ENCODE measurements at places on chromosomes 4 and X.

DNA sequence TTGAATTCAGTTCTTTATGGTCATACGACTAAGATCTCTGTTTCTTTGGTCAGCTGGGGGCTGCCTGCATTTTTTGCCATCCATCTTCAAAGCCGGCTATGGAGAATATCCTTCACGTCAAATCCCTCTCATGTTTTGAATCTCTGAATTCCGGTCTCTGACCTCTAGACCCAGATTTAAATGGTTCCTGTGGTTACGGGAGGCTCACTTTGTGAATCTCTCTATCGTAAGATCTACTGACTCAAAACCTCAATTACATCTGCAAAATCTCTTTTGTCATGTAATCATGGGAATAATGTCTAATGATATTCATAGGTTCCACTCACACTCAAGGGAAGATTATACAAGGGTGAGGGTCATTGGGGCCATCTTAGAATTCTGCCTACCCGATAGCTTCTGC is 5.7 kb upstream of the MPC1L start:
- DNase-seq: no peak

DNA sequence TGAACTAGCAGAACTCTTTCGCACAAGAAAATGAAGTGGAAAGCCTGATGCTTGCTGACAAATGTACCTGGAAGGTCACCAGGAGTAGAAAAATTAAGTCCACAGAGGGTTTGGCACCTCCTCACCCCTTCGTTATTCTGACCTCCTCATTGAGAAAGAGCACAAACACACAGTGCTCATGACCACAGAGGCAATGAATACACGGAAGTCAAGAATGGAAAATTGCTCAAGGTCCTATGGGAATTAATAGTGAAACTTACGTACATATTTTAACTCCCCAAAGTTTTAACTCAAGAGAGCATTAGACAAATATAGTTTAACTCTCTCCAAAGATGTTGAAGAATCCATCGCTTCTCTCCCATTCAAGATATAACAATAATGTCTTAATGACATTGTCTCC is 83.6 kb upstream of the CAMK2D start:
- no peak for DNase-seq

DNA sequence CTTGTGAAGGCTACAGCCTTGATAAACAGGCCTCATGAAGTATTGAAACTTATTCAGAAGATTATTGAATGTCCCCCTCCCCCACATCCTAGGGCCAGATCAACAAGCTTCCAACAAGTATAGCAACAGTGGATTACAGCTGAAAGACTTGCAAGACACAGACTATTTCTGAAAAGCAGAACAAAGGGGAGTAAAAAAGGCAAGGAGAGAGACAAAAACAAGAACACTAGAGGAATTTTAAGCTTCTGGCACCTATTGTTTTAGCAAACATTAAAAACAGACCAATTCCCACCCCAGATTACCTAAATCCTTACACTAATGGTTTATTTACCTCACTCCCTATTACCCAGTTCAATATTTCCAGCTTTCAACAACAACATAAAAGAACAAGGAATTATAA is 446.3 kb upstream of the FSTL5 start:
- no peak for DNase-seq

GRCh38 chr4:151098979-151099228 is 524 bp upstream of the RPS3A start:
- DNase-seq: no peak

- peak; percentile 46 for DNase-seq
These were observed 19.7 kb upstream of the ABCG2 start for GRCh38 chr4:88177983-88178625.

- no peak for DNase-seq
These were observed 13.0 kb upstream of the TBC1D9 start for GRCh38 chr4:140769209-140769608.

- peak; percentile 1 for DNase-seq
These were observed 670.3 kb upstream of the FAM241A start for GRCh38 chr4:111475001-111475400.

DNA sequence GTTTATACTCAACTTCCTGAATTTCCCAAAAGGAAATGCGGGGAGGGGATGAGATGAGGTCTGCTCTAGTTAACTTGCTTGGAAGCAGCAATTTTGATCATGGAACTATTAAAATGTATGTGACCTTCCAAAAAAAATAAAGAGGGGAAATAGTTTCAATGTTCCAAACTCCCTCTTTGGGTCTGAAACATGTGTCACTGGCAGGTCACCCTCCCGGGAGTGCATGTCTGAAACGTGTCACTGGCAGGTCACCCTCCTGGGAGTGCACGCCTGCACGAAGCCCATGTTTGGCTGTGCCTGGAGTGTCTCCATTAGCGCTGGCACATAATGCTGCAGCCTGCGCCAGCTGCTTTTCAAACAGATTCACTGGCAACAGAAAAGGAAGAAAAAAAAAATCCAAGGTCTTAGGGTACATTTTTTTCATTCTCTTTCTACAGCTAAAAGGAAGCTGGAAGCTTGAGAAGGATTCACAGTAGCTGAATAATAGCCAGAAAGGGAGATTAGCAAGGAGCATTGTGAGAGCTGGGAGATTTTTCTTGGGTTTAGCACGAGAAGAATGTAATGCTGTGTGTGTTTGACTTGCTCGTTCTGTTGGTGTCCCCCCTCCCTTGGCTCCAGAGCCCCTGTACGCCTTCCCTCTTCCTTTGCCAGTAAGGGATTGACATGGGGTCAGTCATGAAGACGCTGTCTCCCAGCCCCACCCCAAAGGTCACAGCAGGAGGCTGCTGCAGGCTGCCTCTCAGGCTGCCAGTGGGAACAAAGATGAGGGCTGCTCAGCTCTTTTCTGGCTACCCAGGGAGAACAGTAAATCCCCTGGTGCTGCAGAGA is 39.2 kb upstream of the TLR3 start:
- no peak for DNase-seq

GRCh38 chr4:87026800-87027495 is 92.1 kb downstream of the AFF1 start:
- DNase-seq: no peak

DNA sequence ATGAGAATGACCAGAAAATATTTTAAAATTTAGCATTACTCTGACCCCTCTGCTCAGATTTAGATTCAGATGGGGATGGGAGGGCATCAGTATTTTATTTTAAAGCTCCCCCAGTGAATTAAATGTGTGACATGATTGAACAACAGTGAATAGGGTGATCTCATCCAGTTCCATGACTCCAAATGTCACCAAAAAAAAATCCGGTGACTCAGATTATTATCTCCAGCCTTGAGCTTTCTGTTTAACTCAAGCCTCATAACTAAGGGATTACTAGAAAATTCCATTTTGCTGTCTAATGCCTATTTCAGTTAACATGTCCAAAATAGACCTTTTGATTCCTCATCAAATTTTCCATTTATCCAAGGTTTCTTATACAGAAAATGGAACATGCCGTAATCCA is 121.8 kb upstream of the TMEM47 start:
- DNase-seq: peak; percentile 3

DNA sequence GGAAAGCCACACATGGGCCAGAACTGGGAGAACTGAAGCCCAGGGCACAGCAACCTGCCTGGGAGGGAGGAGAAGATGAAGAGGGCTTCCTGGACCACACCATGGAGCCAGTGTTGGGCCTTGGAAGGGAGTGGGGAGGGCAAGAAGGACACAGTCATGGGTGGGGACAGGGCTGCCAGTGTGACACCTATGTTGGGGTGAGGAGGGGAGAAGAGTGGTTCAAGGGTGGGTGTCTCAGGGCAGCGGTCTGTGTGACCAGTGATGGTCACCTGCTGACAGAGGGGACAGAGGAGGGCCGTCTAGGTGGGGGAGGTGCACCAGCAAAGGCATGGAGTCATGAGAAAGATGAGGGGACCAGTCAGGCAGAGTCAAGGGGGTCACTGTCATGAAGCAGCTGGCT is 13.8 kb downstream of the MAGED2 start:
- no peak for DNase-seq

- no peak for DNase-seq
These were observed 13.6 kb downstream of the ADAMTS3 start for GRCh38 chr4:72555377-72555831.

DNA sequence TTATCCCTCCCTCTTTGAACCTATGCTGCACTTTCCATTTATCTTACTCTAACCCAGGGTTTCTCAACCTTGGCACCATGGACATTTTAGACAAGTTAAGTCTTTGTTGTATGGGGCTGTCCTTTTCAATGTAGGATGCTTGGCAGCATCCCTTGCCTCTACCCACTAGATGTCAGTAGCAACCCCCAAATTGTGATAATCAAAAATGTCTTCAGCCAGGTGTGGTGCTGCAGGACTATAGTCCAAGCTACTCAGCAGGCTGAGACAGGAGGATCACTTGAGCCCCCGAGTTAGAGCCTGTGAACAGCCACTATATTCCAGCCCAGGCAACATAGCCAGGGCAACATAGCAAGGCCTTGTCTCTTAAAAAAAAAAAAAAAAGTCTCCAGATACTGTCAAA is 7.0 kb downstream of the LRCH2 start:
- DNase-seq: no peak

- DNase-seq: no peak
These were observed 14.7 kb downstream of the FTSJ1 start for GRCh38 chrX:48490661-48491060.

- no peak for DNase-seq
These were observed 74.7 kb upstream of the GPM6B start for GRCh38 chrX:13891377-13892140.

DNA sequence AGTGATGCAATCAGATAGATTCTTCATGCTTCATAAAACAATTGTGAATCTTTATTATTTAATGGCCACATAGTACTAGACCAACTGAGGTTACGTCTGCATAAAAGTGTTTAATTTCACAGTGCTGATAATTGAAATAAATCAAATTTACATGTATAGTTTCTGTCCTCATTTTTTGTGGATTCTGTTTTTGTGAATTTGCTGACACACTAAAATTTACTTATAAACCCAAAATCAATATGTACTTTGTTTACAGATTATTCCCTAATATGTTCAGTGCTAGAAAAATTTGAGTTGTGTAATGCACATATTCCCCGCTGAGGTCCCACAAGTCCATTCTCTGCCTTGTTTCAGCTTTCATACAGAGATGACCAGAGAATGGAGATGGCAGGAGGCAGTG is 759.8 kb downstream of the CENPC start:
- no peak for DNase-seq

GRCh38 chr4:71584585-71584984 is 199.3 kb downstream of the GC start:
- DNase-seq: no peak

DNA sequence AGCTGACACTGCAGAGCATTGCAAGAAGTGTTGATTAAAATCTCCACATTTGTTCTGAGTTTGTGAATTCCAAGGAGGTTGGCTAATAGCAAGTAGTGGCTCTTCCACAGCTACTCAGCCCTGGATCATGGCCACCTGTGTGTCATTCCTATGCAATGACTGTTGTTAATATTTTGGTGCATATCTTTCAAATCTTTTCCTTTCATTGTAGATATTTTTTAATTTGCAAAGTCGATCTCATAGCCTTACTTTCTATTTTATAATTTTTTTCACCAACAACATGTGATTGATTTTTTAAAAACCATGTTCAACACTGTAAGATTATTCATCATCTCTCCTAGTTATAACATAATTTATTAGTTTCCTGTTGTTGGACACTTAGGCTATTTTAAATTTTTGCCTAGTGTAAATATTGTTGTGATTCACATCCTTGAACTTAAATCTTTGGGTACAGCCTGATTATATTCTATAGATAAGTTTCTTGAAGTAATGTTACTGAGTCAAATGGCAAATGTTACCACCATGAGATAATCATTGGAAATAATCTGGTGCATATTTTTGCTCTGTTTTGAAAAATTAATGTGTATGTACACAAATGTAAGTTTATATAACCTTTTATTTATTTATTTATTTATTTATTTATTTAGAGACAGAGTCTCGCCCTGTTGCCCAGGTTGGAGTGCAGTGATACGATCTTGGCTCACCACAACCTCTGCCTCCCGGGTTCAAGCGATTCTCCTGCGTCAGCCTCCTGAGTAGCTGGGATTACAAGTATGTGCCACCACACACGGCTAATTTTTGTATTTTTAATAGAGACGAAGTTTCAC is 17.1 kb upstream of the ARHGAP10 start:
- DNase-seq: peak; percentile 70

DNA sequence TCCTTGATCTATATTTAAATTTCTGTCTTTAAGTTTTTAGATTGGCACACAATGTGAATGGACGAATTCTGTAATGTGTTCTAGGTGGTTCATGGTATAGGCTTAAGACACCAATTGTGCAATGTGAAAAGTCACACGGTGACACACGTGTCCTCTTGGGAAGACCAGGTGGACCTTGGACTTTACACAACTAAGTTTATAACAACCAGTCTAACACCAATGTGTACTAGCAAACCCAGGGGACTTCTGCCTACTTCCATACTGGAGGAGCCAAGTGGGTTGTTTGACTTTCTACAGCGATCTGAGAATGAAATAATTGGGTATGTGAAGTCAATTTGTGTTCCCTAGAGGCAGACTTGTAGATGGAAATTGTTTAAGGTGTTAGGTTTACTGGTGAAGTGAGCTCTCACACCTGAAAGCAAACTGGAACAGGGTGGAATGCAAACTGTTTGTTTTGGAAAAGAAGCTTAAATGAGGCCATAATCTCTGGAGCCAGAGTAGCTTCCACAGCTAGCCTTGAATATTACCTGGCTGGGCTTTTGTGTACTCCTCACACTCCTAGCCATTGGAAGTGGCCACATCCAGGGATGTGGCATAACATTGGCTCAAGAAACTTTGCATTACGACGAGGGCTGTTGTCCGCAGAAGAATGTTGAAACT is 45.9 kb upstream of the WDR1 start:
- DNase-seq: no peak

- DNase-seq: no peak
These were observed 199.3 kb upstream of the FAT4 start for GRCh38 chr4:125115476-125115875.

DNA sequence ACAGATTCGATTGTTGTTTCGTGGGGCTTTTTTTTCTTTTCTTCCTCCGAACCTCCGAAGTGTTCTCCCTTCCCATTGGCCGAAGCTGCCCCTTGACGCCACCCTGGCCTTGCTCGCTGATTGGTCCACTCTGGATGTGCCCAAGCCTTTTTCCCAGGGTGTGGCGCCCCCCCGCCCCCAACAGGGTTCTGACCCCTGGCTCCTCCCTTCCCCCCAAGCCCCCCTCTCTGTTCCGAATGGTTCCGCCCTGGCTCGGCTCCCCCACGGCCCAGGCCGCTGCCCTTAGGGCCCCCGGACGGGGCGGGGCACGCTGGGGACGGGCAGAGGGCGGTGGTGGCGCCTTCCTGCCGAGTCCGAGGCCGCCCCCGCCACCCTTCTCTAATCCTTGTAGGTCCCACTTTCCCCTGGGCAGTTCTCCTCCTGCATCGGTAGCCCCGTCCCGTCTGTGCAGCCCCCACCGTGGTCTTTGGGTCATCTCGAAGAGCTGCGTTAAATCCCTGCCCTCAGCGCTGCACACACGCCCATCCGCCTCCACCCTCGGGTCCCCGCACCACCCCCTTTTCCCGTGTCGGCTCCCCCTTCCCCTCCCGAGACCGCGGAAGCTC is 25.5 kb downstream of the UTP14A start:
- peak; percentile 69 for DNase-seq

GRCh38 chrX:8607326-8607725 is 124.6 kb downstream of the ANOS1 start:
- DNase-seq: no peak

- DNase-seq: no peak
These were observed 9.3 kb upstream of the LIN54 start for GRCh38 chr4:83019794-83020494.
